ENCODE measurements at places on chromosomes 3 and 15. TPM values are rescaled to one million over a fixed set of nuclear protein-coding genes. Genes with fewer than 3 reads are reported as not detected.

- no peak for DNase-seq
Measured at GRCh38 chr3:45097296-45097883, 48.8 kb downstream of the CDCP1 start.

- DNase-seq = no peak
Measured at GRCh38 chr3:41164777-41165176, 34.5 kb upstream of the CTNNB1 start.

- DNase-seq = no peak
Measured at GRCh38 chr3:30400926-30401325, 205.5 kb upstream of the TGFBR2 start.

DNA sequence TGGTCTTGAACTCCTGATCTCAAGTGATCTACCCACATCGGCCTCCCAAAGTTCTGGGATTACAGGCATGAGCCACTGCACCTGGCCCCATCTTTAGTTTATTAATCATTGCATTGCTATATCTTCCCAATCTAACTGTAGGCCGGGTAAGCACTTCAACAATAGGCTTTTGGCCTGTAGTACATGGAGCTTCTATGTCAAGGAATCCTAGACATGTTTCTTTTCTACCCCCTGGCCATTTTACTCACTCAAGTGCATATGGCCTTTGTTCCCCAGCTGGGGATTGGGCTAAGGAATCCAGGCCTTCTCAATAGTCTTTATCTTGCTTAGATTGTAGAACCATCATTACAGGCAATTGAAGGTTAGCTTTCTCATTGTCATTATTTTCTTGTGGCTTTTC is 122.3 kb upstream of the MBNL1 start:
- DNase-seq = no peak

GRCh38 chr3:16350597-16351318 is 85.7 kb downstream of the OXNAD1 start:
- DNase-seq = no peak

- no peak for DNase-seq
Measured at GRCh38 chr3:71849681-71850080, 64.7 kb upstream of the PROK2 start.

DNA sequence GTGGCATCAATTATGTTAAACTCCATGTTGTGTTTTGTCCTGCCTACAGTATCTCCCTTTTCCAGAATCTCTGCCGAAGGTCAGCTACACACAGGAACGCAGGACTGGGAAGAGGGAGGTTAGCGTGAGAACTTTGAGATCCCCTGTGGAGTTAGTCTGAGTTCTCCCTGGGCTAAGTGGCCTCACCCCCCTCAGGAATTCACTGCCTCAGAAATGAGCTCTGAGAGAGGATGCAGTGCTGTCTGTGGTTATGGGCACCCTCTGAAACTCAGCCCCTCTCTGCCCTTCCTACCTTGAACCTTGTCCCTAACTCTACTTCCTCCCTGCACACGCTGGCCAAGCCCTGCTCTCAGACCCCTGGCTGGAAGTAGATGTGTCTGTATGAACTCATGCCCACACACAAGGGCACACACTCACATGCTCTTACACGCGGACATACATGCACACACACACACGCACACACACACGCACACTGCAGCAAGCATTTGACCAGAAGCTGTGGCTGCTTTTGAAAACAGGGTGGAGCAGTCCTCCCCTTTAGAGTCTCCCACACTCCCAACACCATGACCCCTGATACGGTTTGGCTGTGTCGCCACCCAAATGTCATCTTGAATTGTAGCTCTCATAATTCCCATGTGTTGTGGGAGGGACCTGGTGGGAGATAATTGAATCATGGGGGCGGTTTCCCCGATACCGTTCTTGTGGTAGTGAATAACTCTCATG is 5.3 kb upstream of the VIPR1 start:
- DNase-seq = no peak

DNA sequence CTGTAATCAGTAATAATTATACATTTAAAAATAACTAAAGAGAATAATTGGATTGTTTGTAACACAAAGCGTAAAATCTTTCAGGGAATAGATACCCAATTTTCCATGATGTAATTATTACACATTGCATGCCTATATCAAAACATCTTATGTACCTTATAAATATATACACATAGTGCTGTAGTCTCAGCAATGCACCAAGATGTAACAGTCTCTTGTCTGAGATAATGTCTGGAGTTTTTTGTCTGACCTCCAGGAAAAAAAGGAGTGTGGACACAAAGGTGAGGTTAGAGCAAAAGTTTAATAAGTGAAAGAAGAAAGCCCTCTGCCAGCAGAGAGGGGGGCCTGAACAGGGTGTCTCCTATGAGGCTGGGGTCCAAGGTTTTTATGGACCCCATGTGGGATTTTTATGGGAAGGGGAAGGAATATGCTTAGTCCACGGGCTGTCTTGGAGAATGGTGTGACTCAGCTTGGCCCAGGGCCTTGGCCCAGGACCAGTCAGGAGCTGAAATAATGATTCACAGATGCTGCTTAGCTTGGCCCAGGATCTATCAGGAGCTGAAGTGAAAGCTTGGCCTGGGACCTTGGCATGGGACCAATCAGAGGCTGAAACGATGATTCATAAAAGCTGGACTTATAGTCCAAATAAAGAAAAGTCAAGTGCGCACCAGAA is 545.0 kb downstream of the ZPLD1 start:
- DNase-seq = no peak

- no peak for DNase-seq
Measured at GRCh38 chr15:23411841-23412240, 35.2 kb downstream of the GOLGA6L2 start.

Gene DCBLD2
- total RNA-seq = 2.1 TPM

DNA sequence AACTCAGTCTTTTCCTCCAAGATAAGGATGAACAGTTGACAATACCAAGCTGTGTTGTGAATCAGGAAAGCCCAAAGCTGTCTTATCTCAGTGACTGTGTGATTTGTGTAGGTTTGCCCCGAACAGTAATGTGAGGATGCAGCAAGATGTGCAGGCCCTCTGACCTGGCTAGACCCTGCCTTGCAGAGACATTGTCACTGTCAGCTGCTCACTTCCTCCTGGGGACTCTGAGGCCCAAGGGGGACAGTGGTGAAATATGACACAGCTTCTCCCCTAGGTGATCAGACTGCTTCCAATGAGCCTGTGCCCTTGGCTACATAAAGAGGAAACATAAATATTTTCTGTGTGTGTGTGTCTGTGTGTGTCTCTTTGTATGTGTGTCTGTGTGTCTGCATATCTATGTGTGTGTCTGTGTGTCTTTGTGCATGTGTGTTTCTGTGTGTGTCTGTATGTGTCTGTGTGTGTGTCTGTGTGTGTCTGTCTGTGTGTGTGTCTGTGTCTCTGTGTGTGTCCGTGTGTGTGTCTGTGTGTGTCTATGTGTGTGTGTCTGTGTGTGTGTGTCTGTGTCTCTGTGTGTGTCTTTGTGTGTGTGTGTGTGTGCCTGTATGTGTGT is 21.7 kb downstream of the LRRK1 start:
- DNase-seq = no peak
